ENCODE measurements at places on chromosomes 6 and 20.

DNA sequence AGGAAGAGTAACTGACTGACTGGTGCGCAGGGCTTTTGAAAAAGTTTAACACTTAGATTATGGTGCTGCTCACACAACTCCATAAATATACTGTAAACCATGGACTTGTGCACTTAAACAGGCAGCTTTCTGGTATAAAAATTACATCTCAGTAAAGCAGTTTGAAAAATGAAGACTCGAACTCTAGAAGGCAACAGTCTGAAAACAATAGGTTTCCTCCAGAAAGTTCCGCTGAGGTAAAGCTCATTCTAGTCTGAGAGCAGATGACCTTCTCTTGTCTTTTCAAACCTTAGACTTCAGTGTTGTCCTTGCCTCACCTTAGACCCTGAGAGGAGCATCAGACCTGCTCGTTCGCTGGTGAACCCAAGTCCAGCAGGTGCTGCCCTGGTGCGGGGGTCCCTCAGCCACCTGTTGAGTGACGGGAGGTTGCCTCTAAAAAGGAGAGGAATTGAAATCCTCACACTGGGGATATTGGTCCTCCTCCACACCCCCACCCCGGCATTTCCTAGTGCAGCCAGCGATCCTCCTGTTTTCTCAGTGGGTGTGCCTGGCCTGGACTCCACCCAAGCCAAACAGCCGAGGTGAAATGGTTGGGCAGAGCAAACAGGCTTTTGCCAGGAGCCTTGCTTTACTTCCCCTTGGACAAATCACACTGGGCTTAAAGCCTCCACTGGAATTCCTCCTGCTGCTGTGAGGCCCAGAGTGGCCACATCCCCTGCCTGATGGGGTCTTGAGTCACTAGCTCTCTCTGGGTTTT lies 14.7 kb upstream of the PYGB start:
- DNase-seq = no peak

GRCh38 chr6:582370-582769 lies 74.5 kb downstream of the HUS1B start:
- DNase-seq = no peak

GRCh38 chr6:150046943-150047342 lies 21.6 kb upstream of the RAET1L start:
- no peak for DNase-seq

GRCh38 chr6:165968408-165968807 lies 199.2 kb downstream of the TBXT start:
- no peak for DNase-seq

DNA sequence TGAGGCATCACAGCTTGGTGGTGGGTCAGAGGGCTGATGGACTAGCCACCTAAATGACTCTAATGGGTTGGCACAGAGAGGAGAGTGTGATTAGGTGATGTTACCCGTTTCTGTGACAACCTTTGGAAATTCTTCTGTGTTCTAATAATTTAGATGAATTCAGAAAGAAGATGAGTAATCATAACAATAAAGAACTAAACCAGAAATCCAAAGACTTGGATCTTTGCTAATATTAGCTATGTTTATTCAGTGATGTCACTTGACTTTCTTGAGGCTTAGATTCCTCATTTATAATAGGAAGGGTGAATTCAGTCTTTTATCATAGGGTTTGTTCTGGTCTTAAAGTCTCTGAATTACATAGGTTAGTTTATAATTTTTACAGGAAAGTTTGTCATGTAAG lies 19.9 kb downstream of the CRYBG1 start:
- DNase-seq = no peak

GRCh38 chr6:79302341-79302740 lies 67.9 kb upstream of the HMGN3 start:
- DNase-seq = no peak

DNA sequence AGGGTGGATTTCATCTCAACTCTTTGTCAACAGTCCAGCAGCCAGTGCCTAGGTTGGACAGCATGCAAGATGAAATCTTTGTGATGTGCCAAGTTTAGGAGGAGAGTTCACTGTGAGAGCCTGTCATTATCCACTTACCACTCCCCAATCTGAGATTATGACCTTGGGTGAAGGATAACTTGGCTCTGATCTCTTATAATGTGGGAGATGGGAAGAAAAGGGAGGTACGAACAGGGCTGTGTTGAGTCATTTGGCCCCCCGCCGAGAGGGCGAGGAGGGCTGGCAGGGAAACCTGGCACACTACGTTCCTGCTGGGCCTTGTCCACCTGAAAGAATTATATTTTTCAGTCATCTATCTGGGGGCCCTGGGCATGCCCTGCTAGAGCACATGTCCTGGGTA lies 35.8 kb downstream of the LAMA4 start:
- no peak for DNase-seq

DNA sequence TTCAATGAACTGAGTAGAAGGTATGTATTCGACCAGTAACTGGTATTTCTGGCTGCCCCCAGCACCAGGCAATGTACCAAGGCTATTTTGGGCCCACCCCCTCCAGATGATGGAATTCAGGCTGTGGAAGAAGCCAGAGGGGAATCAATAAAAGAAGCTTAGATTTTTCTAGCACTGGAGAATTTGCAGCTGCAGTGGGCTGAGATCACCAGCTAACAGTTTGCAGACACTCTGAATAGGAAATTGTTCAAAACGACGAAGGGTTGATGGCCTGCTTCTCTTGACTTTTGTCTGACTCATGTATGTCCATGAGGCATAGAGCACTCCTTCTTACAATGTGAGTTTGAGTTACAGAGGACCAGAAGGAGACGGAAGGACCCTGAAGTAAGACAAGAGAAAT lies 32.4 kb upstream of the FBXO9 start:
- no peak for DNase-seq

DNA sequence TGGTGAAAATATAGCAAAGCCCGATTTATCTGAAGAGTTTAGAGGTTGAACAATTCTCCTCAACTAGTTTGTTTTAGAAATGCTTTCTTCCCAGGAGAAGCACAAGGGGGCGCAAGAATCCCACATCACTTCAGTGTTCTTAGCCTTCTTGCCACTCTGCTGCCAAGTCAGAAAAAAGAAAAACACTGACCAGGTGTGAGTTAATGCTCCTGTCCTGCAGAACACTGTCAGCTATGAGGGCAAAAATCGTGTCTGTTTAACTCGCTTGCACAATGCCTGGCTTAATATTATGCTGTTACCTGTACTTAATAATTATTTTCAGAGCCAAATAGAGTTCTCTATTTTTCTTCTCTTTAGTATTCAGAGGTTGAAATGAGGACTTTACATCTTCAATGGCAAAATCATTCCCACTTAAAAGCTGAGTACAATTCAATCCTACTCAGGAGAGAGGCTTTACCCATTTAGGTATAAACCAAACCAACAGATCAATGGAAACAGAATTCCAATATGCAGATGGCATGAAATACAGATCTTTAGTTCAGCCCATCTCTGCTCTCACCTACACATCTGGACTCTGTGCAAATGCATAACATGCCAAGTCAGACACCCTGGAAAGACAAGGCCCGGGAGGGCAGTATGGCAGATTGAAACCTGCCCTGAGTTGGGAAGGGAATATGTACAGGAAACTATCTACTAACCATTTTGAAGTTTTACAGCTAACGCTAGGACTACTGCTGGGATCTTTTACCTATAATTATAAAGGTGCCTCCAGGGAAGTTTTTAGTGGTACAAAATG lies 71.4 kb upstream of the TULP1 start:
- DNase-seq = peak; percentile 62

DNA sequence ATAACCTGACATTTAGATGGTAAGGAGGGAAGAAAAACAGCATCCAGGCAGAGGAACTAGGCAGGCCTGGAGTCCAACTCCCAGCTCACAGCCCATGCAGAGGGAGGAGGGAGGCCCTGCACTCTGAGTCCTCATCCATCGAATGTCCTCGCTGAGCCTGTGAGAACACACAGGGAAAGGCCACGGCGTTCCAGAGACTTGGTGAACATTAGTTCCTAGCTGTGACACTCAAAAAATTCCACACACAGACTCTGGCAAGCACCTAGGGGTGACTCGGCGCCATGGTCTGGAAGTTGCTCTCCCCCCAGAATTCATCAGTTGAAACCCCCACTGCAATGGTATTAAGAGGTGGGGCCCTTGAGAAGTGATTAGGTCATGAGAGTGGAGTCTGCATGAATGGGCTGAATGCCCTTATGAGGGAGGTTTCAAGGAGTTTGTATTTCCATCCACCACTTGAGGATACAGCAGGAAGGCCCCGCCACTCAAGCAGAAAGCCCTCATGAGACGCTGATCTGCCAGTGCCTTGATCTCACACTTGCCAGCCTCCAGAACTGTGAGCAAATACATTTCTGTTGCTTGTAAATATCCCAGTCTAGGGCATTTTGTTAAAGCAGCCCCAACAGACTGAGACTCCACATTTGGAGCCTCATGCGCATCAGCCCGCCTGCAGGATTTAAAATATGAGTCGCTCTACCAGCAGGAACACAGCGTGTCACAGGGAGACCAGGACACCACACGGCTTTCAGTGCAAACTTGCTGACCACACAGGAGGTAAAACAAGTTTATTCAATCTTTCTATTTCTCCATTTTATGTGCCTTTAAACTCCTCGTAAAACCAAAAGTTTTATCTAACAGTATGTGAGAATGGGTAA lies 73.9 kb downstream of the WDR27 start:
- DNase-seq = no peak

- no peak for DNase-seq
These were observed 258.4 kb upstream of the CITED2 start for GRCh38 chr6:139632840-139633239.

GRCh38 chr6:6314596-6314995 lies 5.9 kb downstream of the F13A1 start:
- DNase-seq = no peak

- no peak for DNase-seq
These were observed 280.2 kb downstream of the COL12A1 start for GRCh38 chr6:74925683-74926082.
